ENCODE measurements at places on chromosomes 7 and 10.

DNA sequence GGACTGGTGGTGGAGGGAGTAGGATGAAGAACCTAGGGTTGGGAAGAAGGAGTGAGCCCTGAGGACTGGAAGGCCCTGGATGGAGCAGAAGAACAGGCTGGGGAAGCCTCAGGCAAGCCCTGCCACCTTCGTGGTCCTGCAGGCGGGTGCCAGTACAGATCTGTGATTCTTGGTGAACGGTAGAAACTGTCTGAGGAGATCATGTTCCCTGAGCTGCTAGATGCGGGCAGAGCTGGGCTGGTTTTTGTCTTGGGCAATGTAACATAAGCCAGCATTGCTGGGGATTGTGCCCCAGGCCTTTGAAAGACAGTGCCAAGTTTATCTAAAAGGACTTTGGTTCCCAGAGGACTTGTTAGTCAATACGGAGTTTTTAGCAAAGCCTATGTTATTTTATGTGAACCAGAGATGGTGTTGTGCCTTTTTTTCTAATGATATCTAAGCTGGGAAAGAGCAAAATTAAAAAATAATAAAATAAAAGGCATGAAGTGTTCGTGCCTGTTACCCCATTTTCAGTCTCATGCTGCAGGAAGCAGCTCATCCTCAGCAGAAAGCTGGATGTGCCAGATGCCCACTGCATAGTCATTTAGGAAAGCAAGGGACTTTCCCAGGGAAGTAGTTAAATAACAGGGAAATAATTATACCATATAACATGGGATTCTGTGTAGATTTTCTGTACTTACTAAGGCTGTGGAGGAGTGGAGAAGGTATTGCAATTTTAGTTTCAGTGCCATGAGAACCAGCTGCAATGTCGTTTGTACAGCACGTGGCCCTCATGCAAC is 24.4 kb upstream of the FIGNL1 start:
- no peak for DNase-seq

DNA sequence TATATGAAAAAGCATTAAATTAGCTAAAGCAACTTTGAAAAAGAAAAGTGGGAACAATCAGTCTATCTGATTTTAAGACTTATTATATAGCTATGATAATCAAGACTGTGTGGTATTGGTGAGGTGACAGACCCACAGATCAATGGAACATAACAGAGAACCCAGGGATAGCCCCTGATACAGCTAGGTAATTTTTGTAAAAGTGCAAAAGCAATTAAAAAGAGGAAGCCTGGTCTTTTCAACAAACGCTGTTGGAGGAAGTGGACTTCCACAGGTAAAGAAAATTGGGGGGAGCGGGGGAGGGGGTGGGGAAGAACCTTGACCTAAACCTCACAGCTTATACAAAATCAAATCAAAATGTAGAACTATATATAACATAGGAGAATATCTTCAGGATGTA is 45.4 kb downstream of the GNA12 start:
- DNase-seq: no peak

DNA sequence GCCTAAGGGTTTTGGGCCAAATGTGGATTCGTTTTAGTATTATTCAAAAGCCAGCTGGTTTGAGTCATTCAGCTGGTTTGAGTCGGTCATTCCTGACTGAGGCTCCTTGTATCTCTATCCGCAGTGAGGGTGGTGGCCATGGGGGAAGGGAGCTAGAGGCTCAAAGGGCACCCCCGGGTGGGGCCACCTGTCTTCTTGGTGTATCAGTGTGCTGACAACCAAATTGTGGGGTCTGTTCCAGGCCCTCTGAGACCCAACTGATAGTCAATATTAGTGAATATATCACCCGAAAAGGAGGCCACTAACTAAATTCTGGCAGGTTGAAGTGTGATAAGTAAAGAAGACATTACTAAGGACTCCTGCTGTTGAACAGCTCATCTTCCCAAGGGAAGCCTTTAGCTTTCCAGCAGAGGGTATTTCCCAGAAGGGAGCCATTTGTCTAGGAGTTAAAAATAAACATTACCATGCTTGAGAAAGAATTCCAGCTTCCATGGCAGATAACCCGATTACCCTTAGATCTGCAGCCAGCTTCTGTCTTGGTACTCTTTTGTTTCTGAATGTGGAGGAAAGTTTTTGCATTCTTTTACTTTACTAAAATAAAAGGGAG is 29.9 kb upstream of the DDX50 start:
- no peak for DNase-seq

- no peak for DNase-seq
Measured at GRCh38 chr10:16527452-16527851, 5.8 kb upstream of the C1QL3 start.

DNA sequence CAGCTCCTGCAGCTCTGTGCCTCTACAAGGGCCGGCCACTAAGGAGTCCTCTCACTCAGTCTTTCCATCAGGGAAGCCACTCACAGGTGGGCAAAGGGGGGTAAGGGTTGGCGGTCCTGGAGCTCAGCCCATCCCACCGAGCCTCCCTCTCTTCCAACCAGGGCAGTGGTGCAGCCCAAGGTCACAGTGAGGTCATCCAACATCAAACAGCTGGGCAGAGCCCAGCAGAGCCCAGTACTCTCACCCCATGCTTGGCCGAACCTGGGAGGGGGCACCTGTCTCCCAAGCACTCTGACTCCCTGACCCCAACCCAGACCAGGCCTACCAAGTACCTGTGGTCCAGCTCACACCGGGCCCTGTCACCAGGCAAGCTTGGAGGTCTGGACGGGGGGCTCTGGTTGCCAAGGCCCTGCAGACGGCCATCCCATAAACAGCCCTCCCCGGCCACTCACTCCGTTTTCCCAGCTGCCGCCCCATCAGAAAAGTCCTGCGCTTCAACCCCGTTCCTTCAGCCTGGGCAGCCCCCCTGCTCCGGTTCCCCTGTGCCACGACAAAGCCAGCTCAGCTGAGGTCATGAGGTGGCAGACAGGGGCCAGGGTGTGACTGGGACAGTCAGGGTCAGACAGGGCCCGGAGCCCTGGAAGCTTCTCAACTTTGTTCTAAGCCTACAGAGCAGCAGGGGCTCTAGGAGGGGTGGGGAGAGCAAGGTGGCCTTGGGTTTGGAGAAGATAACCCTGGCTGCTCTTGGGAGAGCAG is 27.5 kb downstream of the PDGFA start:
- no peak for DNase-seq

- no peak for DNase-seq
Measured at GRCh38 chr7:1563981-1564602, 5.7 kb downstream of the PSMG3 start.

DNA sequence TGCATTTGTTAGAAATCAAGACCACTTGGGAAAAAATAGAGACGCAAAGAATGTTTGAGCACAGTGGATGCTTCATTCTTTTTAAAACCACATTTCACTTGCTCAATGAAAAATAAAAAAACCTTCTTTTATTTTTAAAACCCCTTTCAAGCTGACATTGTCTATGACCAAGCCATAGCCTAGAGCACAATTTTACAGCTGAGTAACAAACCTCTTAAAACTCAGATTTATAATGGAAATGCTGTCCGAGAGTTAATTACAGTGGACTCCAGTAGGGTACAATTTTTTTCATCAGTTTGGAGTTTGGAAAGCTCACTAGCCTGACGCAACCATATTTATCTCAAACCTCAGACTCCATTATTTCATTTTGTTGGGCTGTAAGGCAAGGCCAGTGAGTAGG is 116.3 kb downstream of the RNLS start:
- DNase-seq: no peak

GRCh38 chr7:44259547-44260457 is 59.0 kb downstream of the YKT6 start:
- no peak for DNase-seq

DNA sequence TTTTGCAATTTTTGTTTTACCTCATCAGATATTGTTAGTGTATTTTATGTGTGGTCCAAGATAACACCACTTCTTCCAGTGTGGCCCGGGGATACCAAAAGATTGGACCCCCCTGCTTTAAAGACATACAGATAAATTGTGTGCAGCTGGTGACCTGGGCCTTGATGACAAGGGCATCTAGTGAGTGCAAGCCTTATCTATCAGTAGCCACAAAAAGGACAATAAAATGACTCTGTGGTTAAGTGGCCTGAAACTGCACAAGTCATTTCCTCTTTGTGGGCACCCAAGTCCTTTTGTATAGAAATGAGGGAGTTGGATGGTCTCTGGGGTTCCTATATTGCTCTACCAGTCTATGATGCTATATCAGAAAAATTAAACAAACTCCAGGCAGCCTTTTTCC is 98.1 kb downstream of the PARD3 start:
- no peak for DNase-seq

GRCh38 chr7:111654343-111654742 is 92.1 kb upstream of the IMMP2L start:
- DNase-seq: no peak

- no peak for DNase-seq
Measured at GRCh38 chr10:681670-682318, 7.7 kb downstream of the DIP2C start.

- DNase-seq: no peak
Measured at GRCh38 chr7:4343272-4344247, 338.5 kb upstream of the FOXK1 start.

GRCh38 chr7:28560767-28561166 is 148.4 kb downstream of the CREB5 start:
- no peak for DNase-seq

GRCh38 chr10:125344573-125345171 is 184.3 kb upstream of the CTBP2 start:
- no peak for DNase-seq

- DNase-seq: no peak
Measured at GRCh38 chr10:92239151-92239599, 51.7 kb downstream of the CPEB3 start.

DNA sequence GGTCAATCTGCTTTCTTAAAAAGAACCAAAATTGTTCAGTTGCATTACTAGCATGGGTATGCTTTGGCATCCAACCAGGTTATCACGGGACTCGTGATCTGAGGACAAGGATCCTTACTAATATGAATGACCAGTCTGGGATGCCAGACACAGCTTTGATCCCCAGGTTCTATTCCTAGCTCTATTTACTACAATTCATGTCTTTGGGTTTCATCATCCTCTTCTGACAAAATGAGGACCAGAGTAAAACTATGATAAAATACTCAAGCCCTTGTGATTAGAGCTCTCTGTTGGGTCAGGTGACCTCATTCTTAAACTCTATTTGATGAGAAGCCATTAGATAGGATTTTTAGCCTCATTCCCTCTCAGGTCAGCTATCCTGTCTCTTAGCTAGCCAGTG is 119.8 kb downstream of the SLC25A13 start:
- no peak for DNase-seq

GRCh38 chr10:34918060-34918775 is 103.1 kb upstream of the PARD3 start:
- no peak for DNase-seq

- DNase-seq: no peak
Measured at GRCh38 chr10:93190372-93190771, 116.7 kb downstream of the CYP26A1 start.

DNA sequence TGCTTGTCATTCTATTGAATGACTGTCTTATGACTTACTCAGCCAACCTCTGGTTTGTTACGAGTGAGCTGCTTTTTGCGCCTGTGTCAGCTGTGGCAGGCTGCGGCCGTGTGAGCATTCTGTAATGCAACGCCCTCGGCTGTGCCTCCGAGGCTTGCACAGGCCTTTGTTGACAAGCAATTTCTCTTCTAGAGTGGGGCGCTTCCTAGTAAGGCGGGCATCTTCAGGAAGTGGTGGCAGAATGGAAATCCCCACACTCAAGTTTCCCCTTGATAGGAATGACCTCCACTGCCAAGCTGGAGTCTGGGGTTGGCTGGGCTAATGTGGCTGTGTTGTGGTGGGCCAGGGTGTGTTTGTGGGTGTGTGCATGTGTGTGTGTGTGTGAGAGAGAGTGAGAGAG is 20.2 kb upstream of the TMEM178B start:
- no peak for DNase-seq

DNA sequence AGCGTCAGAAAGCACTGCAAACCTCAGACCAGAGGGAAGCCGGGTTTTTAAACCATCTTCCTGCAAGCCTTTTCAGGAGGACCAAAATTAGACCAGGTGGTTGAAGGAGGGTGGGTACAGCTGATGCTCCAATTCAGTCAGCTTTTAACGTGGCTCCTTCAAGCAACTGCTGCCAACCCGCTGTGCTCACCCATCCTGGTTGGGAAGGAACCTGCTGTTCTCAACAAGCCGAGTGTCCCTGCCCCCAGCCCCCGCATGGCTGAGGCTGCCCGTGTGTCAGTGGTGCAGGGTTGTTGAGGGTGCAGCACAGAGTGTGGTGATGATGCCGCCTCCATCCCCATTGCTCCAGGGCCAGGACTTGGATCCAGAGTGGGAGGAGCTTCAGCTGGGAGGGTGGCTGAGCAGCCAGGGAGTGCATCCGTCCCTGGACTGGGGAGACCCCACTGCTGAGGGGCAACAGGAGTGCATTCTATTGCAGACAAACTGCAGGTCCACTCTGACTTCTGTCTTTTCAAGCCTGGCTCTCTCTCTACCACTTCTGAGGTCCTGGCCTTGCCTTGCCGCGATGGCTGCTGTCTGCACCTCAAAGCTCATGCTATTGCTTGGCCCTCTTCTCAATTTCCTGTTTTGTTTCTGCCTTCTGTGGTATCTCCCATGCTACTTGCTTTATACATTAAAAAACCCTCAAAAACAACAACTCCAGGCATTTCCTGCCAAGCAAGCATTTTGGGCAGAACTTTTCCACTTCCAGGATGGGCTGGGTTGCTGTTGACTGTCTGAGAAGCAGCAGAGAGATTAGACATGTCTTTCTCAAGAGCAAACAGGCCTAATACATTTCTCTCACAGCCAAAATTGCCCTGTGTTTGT is 134.7 kb downstream of the DNAJB6 start:
- DNase-seq: no peak

DNA sequence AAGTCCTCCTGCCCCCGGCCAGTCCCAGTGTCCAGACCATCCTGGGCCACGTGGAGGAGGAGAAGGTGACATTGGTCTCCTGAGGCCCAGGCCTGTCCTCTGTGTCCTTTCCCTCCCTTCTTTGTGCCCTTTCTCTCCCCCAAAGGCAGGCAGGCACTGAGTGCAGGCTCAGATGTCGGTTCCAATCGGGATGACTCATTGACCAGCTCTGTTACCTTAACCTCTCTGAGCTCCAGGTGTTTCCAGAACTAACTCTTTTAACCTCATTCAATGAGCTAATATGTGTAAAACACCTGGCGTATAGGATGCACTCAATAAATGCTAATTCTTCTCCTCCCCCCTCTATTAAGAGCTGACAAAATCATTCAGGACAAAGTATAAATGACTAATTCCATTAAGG is 25.7 kb downstream of the MACROH2A2 start:
- no peak for DNase-seq

- DNase-seq: no peak
Measured at GRCh38 chr7:159012353-159013069, 132.2 kb downstream of the VIPR2 start.

- DNase-seq: no peak
Measured at GRCh38 chr7:31744294-31744874, 57.4 kb downstream of the PPP1R17 start.

DNA sequence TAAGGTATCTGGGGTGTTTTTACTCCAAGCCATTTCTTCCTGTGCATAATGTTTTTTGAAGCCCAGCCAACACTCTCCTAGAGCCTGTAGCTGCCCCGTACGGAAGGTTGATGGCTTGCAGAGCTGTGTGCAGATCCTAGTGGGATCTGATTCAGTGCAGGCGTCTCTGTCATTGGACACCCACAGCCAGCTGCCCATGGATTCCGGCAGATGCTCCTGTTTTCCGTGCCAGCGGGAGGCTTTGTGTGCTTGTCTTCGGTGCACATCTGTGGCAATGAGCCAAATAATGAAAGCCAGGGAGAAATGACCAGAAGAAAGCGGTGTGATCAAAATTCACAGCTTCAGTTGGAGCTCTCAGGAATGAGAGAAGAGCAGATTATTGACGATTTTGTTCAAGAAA is 426.4 kb downstream of the TYW1 start:
- no peak for DNase-seq

All from activated T-helper 1 cell treated with anti-CD3 and anti-CD28 coated beads, Interleukin-2, amount 50 U/mL, for 16 hours (primary cell).